Esophagus mucosa (tissue), 1 donor: ENCODE measurements at places on chromosomes 2 and 18. TPM values are rescaled to one million over a fixed set of nuclear protein-coding genes. Genes with fewer than 3 reads are reported as not detected.

The POTEI gene
- total RNA-seq, result not detected

The PAIP2B gene
- total RNA-seq, result 9.8 TPM

The EMILIN1 gene
- 3.0 TPM for total RNA-seq

The SERPINB4 gene
- total RNA-seq, result 418 TPM

- ATAC-seq, result no peak
Observed at GRCh38 chr2:24894750-24895149, 25.3 kb downstream of the ADCY3 start.

DNA sequence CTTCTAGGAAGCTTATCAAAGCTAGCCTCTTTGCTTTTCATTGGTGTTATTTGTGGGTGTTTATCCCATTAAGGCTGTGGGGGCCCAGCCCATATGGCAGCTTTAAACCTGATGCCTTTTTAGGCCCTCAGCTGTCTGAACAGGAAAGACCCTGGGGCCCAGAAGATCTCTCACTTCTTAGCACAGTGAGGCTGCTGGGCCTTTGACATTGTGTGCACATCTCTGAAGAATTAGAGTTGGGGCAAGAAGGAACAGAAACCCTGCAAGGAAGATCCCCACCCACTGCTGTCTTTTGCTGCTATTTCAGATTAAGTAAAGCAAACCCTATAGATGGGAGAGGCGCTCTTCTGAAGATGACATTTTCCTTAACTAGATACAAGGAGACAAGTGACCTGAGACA is 250.0 kb downstream of the SMAD2 start:
- ATAC-seq, result no peak

GRCh38 chr18:4441098-4441497 is 14.0 kb downstream of the DLGAP1 start:
- no peak for ATAC-seq

DNA sequence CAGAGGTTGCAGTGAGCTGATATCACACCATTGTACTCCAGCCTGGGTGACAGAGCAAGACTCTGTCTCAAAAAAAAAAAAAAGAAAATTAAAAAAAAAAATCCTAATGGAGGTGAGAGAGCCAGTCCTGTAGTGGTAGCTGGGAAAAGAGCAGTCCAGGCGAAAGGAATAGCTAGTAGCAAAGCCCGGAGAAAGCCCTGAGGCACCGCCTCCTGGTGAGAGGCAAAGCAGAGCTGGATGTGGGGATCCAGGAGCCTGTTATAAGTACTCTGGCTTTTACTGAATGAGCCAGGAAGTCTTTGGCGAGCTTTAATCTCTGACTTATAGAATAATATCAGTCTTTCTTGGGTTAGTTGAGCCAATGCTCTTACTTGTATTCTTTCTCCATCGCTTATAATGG is 6.6 kb upstream of the KLHL23 start:
- no peak for ATAC-seq

DNA sequence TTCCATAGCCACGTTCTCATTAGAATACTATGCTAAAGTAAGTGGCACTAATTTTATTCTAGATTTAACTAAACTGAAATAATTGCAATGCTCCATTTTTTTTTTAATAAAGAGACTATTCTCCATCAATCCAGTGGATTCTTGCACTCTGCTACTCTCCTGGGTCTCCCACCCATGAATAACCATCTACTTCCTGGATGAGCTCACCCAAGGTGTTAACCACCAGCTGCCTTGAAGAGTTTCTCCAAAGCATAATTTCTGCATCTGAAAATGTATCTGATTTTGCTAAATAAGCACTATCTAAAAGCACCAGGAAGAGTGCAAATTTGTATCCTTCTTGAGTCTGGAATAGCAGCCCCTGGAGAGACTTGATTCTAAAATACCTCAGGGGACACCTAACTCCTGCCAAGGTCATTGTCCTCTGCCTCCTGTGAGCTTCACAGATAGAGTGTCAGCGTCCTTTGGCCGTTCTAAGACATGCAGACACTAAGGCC is 41.6 kb upstream of the SH3BP4 start:
- no peak for ATAC-seq

- no peak for ATAC-seq
Observed at GRCh38 chr2:42386682-42387081, 25.7 kb upstream of the COX7A2L start.

- ATAC-seq, result no peak
Observed at GRCh38 chr2:46131-46470, 204 bp downstream of the FAM110C start.

DNA sequence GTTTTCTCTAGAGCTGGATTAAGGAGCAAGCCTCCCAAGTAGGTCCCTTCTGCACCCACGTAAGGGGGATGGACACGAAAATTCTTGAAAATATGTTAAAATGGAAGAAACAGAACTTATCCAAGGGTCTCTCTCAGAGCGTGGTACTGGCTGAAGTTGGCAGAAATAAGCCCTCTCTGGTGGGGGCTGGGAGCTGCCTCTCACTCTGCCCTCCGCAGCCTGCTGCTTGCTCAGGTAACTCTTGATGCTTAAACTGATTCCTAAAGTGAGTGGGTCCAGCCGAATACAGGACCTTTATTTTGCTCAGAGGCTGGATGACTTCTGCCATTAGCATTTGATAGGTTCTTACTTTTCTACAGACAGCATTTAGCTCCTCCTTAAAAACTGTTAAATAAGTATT is 78.1 kb downstream of the SPHKAP start:
- no peak for ATAC-seq

GRCh38 chr18:902229-902628 is 2.4 kb upstream of the ADCYAP1 start:
- ATAC-seq, result no peak

GRCh38 chr2:43897492-43897891 is 58.7 kb downstream of the ABCG8 start:
- no peak for ATAC-seq

DNA sequence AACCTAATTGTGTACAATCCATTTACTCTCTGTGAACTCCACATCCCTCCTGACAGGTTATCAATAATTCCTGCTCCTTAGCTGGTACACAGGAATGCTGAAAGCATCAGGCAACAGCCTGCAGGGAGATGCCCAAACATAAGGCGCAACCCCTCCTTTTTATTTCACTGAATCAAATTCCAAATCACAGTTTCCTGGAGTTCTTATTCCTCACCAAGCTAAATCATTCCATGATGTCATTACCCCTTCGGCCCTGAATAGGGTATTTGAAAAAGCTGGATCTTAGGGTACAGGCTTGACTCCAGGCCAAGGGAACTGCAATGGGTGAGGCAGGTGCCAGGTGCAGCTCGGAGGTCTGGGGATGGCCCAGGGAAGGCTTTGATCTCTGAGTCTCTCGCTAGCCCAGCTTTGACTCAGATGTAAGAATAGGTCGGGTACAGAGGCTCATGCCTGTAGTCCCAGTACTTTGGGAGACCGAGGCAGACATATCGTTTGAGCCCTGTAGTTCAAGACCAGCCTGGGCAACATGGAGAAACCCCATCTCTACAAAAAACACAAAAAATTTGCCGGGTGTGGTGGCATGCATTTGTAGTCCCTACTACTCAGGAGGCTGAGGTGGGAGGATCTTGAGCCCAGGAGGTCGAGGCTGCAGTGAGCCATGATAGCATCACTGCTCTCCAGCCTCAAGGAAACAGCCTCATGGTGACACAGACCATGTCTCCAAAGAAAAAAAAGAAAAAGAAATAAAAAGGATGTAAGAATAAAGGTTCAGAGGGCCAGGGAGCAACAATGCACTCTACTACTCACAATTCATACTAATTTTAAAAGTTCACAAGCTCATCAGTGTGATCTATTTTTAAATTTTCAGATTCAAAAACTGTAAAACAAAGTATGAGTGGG is 6.8 kb downstream of the FHL2 start:
- no peak for ATAC-seq

DNA sequence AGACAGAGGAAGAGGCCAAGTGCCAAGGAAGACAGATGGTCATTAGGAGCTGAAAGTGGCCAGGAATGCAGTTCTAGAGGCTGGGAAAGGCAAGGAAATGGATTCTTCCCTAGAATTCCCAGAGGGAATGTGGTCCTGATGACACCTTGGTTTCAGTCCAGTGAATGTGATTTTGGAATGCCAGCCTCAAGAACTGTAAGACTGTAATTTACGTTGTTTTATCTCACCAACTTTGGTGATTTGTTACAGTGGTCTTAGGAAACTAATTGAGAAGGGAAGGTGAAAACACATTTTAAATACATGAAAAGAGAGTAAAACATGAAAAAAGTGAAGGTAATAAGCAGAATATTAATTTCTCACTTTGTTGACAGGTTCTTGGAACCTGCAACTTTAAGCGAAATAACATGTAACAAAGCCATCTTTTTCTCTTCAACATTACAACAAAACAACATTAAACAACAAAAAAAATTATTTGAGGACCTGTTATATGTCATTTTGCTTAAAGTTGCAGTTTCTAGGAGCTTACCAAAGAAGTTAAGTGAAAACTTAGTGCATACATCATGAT is 370.2 kb downstream of the METTL4 start:
- ATAC-seq, result no peak

DNA sequence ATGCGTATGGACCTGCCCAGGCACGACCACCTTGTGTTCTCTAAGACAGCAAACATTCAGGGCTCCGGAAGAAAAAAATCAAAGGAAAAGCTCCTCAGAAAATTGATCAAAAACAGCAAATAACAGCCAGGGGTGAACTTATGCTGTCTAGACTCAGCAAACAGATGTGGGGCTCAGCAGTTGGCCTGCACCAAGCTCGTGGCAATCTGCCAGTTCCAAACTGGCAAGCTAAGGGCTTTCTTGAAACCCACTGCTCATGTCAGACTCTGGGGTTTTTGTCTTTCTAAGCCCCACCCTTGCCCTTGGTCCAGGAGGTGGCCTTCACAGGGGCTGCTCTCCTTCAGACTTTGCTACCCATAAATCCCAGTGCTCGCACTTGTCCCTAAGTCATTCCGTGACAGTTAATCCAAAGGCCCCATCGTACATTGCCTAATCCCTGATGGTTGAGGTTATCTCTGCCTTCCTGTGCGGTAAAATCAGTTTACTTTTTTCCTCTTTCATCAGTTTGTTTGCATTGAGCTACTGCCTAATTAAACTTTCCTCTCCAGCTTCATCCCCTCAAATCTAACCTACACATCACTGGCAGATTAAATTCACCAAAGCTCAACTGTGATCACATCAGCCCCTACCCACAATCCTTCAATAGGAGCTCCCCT is 408.0 kb downstream of the LRATD1 start:
- no peak for ATAC-seq

DNA sequence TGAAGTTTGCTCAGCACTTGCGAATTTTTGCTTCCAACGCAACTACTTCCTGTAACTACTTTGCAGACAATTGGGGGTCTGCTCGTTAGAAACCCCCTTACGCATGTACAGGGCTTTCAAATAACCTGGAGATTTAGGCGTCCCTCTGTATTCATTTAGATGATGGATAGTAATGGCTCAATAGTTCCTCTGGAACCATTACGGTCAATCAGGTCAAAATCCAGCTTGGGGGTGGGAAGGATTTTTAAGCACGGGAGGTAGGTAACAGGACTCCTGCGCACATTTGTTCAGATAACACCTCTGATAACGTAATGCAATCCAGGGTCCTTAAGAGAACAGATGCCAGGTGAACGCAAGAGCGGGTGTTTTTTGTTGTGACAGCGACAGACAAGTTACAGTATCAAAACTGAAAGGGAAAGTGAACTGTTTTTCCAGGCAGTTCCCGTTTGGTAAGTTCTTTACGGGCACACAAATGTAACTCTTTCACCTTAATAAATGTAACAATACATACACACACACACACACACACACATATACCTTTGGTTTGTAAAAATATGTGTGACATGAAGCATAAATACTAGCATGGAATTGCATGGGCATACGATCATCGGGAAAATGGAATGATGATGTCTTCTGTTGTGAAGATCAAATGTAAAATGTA is 3.8 kb upstream of the OSR1 start:
- no peak for ATAC-seq

DNA sequence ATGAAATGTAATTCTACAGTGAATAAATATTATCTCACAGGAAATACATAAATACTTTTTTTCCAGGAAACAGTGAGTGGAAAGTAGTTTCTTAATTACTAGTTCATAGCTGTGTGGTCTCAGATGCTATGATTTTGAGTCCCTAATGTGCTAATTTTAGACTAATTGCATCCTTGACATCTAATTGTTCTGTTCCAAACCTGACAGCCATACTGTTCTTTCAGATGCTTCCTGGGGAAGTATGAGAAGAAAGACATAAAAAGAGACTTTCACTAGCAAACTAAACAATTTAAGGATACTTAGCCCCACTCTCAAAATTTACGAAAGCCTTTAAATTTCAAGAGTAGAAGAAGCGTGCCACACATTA is 350.9 kb upstream of the CDH20 start:
- ATAC-seq, result no peak

DNA sequence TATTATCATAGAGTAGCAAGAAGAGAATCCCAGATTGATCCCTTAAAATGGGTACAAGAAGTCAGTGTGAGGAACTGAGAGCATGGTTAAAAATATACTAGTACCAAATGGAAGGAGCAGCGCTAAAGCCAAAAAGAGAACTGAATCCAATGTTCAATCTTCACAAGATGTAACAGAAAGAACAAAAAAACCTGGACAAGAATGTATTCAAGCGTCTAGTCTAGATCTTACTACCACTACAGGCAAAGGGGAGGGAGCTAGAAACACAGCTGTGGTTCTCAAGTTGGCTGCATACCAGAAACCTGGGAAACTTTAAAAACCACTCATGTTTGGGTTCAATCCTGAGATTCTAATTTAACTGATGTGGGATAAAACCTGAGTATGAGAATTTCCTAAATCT is 57.5 kb downstream of the PIAS2 start:
- no peak for ATAC-seq

DNA sequence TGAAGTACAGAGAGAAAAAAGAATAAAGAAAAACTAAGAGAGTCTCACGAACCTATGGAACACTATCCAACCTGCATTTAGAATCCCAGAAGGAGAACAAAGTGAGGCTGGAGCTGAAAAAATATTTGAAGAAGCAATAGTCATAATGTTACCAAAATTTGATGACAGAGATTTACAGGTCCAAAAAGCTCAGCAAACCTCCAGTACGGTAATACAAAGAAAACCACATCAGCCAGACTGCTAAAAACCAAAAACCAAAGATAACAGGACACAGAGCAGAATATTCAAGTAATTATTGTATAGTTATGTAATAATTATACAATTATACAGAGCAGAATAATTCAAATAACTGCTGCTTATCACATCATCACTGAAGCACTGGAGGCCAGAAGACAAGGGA is 23.7 kb downstream of the ATL2 start:
- no peak for ATAC-seq
